ENCODE measurements at places on chromosomes 4 and X.

GRCh38 chr4:55608591-55608990 is 16.5 kb upstream of the PDCL2 start:
- DNase-seq: no peak

DNA sequence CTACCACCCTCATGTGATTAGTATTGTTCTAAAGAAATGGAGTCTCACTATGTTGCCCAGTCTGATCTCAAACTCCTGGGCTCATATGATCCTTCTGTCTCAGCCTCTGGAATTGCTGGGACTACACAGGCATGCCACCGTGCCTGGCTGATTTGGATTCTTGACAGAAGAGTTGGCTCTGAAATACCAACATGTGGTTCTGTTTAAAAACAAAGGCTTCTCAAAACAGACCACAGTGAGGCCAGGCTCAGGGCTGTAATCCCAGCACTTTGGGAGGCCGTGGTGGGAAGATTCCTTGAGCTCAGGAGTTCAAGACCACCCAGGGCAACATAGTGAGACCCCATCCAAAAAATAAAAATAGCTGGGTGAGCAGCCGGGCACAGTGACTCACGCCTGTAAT is 126.7 kb downstream of the DHRSX start:
- DNase-seq: no peak

DNA sequence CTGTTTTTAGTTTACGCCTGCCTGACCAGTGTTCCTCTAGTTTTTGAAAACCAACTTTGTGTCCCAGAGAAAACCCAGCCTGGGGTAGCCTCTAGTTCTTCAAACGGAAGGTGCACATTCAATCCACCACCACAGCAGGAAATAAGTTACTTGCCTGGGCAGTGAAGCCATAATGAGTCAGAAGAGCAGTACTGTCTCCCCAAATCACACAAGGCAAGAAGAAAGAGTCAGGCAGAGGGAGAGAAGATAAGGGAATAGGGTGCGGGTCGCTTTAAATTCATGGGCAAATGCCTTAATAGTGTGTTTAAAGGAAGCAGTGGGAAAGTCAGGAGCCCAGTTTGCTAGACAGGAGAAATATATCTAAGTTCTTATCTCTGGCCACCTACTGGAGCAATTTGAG is 333.8 kb upstream of the GRIA3 start:
- DNase-seq: no peak

DNA sequence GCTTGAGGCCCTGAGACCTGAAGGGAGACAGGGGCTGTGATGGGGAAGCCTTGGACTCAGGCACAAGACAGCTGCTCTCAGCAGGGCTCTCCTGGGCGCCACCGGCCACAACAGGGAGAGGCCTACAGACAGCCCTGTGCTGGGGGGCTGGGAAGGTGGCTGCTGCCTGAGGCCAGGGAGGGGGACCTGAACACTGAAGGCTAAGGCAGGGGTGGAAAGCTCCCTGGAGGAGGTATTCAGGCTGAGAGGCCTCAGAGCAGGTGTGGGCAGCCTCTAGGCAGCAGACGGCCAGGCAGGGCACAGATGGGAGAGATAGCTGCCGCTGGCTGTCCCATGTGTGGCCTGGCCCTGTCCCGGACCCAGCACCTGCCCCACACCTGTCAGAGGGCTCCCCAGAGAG is 33.0 kb downstream of the TACC3 start:
- DNase-seq: no peak

- DNase-seq: no peak
Observed at GRCh38 chr4:145909281-145909715, 29.3 kb downstream of the ZNF827 start.

- DNase-seq: no peak
Observed at GRCh38 chr4:186088523-186088922, 16.0 kb upstream of the FAM149A start.

DNA sequence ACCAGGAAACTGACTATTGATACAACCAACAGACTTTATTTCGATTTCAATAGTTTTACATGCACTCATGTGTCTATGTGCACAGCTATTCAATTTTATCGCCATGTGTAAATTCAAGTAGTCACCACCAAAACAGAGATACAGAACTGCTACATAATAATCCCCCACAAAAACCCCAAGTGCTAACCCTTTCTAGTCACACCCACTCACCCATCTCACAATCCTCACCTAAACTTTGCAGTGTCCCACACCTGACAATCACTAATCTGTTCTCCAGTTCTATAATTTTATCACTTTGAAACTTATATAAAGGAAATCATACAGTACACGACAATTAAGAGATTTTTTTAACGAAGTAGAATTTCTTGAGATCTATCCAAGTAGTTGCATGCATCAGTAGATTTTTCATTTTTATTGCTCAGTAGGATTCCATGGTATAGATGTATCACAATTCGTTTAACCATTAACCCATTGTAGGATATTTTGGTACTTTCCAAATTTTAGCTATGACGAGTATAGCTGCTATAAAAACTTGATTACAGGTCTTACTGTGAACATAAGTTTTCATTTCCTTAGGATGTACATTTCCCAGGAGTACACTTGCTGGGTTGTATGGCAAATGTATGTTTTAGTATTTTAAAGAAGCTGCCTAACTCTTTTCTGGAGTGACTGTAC is 85.9 kb downstream of the CASK start:
- no peak for DNase-seq

DNA sequence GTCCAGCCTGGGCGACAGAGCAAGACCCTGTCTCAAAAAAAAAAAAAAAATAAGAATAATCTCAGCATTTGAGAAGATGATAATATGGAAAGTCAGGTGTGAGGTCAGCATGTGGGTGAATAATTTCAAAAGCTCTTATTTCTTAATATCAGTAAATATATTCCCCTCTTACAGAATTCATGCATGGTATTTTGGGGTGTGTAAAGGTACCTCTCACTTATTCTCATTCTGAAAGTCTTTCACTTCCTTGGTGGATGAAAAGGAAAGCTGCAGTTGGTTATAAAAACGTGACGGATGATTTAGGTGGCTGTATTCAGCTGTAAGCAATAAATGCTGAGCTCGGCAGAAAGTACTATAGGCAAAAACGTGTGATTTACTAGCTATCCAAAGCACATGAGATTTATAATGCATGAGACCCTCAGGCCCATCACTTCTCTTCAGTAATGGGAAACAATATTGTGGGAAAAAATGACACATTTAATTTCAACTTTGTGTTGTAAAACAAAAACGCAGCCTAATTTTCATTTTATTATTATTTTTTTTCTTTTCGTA is 353.2 kb upstream of the MAGEB2 start:
- DNase-seq: no peak

DNA sequence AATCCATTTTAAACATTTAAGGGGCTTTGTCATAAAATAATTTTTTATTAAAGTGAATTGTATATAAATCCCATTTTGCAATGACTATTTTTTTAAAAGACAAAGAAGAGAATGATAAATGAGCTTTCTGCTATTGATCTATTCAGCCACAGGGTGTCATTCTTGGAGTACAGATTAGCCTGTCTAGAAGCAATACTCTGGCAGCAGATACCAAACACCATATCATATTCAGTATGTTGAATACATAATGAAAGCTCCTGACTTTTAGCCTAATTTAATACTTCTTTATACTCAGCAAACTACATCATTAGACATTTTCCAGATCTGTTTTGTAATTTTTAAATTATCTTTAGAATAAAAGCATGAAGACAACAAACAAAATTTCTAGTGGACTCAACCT is 496.3 kb downstream of the PDGFC start:
- DNase-seq: no peak

DNA sequence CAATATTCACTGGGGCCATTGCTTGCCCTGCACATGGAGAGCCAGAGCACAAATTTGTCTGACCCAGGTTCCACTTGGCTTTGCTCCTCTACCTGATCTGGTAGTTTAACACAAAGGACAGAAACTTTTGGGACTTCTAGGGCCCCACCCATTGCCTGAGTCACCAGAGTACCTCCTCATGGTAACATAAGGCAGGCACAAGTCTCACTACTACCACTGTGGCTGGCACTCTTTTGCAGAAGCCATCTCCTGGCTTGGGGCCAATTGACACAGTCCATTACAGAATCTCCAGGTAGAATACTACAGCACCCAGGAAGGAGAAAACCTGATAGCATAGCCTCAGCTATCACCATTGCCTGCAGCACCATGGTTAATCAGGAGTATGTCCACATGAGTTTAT is 52.6 kb upstream of the NAP1L2 start:
- no peak for DNase-seq

DNA sequence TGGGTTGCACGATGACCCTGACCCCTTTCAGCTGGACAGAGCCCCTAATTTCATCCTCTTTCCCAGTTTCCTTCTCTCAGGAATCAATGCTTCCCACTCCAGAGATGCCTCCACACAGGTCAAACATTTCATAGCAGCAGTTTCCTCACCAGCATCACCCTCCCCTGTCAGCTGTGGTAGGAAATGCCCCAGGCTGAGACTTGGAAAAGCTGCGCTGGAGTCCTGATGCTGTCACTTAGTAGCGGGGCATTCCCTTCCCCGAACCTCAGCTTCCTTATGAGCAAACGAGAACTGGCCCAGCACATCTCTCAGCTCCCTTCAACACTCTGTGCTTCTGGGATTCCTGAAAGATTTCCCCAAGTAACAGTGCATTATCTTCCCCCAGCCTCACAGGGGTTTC is 2.7 kb downstream of the GJB1 start:
- DNase-seq: no peak

DNA sequence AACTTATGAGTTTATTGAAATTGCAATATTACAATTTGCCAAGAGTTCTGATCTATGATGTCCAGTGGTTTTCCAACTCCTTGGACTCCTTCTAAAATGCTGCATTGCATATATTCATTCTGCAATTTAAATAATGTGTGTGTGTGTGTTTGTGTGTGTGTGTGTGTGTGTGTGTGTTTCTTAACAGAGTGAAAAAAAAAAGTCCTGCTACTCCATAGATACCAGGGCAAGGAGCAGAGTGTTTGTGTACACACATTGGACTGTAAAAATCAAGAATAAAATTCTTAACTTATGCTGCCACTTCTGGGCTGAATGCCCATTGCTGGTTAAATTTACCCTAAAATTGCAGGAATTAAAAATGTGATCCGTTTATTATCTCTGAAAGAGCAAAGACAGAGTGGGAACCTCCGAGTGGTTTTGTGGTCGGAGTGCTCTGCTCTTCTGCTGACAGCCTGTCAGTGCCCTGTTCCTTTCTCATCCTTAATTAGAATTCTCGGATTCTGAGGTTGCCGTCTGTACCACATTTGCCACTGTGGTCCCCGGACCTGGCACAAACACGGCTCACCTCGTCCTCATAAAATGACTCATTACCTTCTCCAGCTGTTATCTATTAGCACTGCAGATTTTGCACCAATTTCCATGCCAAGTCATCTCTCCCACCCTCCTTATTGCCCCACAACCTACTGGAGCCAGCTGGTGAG is 355.5 kb downstream of the KCNIP4 start:
- DNase-seq: no peak

DNA sequence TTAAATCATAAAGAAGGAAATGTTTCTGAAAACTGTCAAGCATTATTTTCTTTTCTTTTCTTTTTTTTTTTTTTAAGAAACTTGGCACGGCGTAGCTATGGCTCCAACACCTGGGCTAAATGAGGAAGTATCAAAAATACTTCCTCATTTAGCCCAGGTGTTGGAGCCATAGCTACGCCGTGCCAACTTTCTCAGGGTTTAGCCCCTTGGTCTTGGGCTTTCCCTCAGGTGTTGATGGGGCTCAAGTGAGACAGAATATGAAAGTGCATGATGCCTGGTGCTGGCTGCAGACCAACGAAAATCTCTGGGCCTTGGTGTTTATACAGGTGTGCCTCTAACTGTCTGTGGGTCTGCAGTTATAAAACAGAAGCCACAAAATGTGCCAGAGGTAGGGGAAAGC is 132.7 kb downstream of the ARHGAP24 start:
- no peak for DNase-seq

DNA sequence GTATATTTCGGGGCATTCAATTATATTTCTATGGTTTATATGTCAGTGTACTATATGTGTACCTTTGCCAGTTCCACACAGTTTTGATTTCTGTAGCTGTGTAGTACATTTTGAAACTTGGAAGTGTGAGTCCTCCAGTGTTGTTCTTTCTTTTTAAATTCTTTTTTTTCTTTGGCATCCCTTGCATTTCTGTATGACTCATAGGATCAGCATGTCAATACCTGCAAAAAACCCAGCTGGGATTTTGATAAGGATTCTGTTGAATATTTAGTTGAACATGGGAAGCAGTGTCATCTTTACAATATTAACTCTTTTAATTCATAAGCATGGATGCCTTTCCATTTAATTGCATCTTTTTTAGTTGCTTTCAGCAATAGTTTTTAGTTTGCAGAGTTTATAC is 100.0 kb downstream of the SH3BGRL start:
- no peak for DNase-seq

- DNase-seq: no peak
Observed at GRCh38 chr4:83075311-83076095, 39.0 kb downstream of the PLAC8 start.

GRCh38 chrX:68945603-68946228 is 116.9 kb downstream of the EFNB1 start:
- DNase-seq: no peak

DNA sequence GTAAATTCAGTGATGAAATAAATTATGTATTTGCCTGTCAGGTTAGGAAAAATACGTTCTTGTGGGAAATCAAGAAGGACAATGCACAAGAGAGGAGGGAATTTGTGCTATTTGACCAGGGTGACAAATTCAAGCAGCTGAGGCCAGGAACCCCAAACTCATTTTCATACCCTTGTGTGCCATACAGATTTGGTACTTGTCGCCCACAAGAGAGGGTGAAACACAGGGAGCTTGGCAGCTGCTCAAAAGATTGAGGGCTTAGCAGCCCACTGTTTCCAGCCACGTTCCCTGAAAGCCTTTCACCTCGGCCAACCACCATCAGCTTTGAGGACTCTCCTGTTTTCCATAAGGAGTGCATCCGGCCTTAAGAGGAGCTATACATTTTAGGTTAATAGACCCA is 111.2 kb downstream of the COL25A1 start:
- DNase-seq: no peak

- no peak for DNase-seq
Observed at GRCh38 chr4:7425591-7426468, 8.9 kb downstream of the PSAPL1 start.

GRCh38 chrX:23403849-23404248 is 69.2 kb downstream of the PTCHD1 start:
- DNase-seq: no peak

GRCh38 chr4:111064342-111064993 is 441.6 kb upstream of the PITX2 start:
- no peak for DNase-seq

GRCh38 chr4:828641-829271 is 2.8 kb upstream of the CPLX1 start:
- DNase-seq: no peak

GRCh38 chr4:182015893-182016292 is 227.3 kb upstream of the TENM3 start:
- no peak for DNase-seq

- no peak for DNase-seq
Observed at GRCh38 chrX:17405225-17405969, 30.4 kb downstream of the NHS start.

- DNase-seq: no peak
Observed at GRCh38 chrX:40167233-40167849, 69.6 kb upstream of the BCOR start.

- no peak for DNase-seq
Observed at GRCh38 chr4:172546782-172547181, 621.8 kb upstream of the GALNT7 start.
